ENCODE measurements at places on chromosomes 2 and 18. TPM values are rescaled to one million over a fixed set of nuclear protein-coding genes. Genes with fewer than 3 reads are reported as not detected.

GRCh38 chr18:47794725-47795433 is 135.6 kb downstream of the SMAD2 start:
- no peak for DNase-seq

GRCh38 chr2:47403609-47404193 is 745 bp downstream of the MSH2 start:
- no peak for DNase-seq

Gene TNFAIP6
- 2.1 TPM for polyA plus RNA-seq

- DNase-seq: no peak
Observed at GRCh38 chr2:84788027-84788426, 92.9 kb downstream of the TRABD2A start.

Gene IL36A
- polyA plus RNA-seq: not detected

GRCh38 chr2:161209902-161210301 is 49.7 kb downstream of the TANK start:
- no peak for DNase-seq

Gene FAM237A
- not detected for polyA plus RNA-seq

DNA sequence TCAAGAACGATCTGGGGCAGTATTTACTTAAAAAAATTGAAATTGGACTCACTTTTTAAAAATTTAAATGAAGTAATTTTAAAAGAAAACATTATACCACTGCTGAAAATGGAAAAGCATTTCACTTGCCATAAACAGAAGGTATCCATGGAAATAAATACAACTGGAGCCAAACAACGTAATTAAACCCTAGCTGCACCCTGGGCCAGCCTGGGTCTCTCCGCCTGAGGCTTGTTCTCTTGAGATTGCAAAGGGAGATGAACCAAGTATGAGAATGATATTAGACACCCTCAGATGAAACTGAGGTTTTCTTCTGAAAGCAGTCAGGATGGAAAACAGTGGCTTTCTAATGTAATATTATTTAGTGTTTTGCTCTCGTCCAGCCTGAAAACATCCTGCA is 264.4 kb downstream of the KCNE4 start:
- no peak for DNase-seq

Gene REG1B
- not detected for polyA plus RNA-seq

Gene CSRNP3
- 9.9 TPM for polyA plus RNA-seq

Gene SS18
- 89.2 TPM for polyA plus RNA-seq

Gene CDH7
- polyA plus RNA-seq: 18.1 TPM

DNA sequence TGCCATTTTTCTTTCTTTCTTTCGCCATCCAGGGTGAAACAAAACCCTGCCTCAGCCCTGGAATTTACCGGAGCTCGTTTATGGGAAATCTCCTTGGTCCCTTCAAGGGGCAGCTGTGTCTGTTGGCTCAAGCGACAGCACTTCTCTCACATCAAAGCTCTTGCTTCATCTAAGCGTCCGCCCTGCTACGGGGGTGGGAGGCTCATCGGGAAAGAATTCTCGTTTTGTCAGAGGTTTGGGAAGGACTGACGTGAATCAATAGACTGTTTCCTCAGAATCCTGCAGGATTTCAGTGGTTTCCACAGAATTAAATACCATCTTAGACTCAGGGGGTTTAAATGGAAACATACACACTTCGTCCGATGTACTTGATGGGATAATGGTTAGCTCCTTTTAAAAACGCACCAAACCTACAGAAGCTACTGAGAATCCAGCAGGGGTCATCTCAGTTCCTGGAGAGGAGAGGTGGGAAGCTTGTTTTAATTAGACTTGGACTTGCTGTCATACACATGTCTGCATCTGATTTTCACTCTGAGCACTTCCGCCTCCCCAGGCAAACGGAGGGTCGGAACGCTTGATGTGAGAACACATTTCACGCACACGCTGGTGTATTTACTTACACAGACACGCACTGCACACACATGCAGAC is 91.6 kb downstream of the ASB1 start:
- DNase-seq: no peak

GRCh38 chr2:23497063-23497462 is 112.1 kb downstream of the KLHL29 start:
- DNase-seq: no peak

Gene CPLX4
- polyA plus RNA-seq: 0.24 TPM

DNA sequence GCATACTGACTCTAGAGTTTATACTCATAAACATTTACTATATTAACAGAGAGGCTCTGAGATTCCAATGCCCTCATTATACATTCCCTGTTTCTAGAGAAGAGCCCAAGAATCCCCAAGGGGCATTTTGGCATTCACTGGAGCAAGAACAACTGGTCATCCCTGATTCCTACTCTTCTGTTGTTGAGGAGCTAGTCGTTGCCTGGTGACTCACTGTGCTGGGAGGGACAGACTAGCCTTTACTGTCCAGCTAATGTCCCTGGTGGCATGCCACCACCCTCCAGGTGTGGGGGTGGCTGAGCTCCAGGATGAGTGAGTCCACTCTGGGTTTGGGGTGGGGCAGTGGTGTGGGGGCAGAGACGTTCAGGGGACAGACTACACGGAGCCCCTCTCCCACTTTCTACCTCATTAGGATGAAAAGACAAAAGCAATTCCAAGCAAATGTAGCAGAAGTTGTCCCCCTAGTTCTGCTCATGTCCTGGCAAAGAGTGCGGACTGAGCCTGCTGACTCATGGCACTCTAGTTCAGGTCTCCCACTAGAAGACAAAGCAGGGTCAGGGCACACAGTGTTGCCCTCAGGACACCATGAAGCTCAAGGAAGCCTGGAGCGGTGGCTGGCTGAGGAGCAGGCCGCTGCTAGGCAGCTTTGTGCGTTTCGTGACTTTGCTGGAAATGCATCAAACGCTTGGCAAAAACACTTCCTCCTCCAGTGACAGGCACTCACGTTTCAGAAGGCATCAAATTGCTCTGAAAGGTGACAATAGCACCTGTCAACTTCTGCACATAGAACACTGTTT is 49.4 kb downstream of the RHOB start:
- no peak for DNase-seq

- DNase-seq: no peak
Observed at GRCh38 chr2:3606370-3607201, 11.7 kb downstream of the COLEC11 start.

- DNase-seq: no peak
Observed at GRCh38 chr2:231187736-231188505, 10.5 kb upstream of the ARMC9 start.

GRCh38 chr2:209367075-209367747 is 56.6 kb upstream of the MAP2 start:
- no peak for DNase-seq

DNA sequence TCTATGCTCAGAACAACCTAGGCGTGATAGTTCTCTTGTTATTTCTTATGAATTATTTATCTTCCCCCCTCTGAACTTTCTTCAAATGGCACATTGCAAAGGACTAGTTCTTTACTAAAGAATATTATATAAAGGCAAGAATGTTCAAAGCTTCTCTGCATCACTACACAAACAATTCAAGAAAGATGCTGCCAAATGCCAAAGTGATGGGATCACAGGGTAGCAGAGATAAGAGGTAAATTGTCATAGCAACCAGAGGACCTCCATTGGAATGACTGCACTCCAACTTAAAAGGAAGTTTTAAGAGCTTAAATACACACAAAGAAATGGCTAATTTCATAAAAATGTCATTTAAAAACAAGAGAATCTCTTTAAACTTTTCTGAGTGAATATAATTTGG is 72.8 kb downstream of the AQP4 start:
- no peak for DNase-seq

Gene GDF7
- 4.9 TPM for polyA plus RNA-seq

DNA sequence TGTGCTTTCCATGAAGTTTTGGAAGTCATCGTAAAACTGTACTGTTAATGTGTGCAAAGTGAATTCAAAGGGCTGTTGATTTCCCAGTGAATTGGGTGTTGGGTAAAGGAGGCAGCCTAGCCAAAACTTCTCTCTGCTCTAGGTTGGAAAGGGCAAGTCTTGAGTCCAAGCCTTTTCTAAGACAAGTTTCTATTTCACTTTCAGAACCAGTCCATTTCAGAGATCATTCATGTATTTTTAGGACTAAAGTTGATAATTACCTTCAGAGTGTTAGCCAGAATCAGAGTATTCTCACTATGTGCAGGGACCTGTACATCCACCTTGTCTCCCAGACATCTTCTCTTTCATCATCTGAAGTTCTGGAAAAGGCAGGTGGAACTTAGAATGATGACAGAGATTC is 636.1 kb upstream of the KLHL29 start:
- DNase-seq: no peak

GRCh38 chr2:157194844-157195243 is 62.7 kb upstream of the GALNT5 start:
- no peak for DNase-seq
